Neural progenitor cell (in vitro differentiated cells): ENCODE measurements at places on chromosomes 2 and 18. TPM values are rescaled to one million over a fixed set of nuclear protein-coding genes. Genes with fewer than 3 reads are reported as not detected.

The PLEK gene
- total RNA-seq, result not detected in 2 replicates

The ANKRD30BL gene
- not detected in 2 replicates for total RNA-seq

The MAPRE2 gene
- 28.9 and 34.6 TPM in 2 replicates for total RNA-seq

The CAPN14 gene
- 0.04 and 0.19 TPM in 2 replicates for total RNA-seq

The DNAH6 gene
- total RNA-seq, result 1.2 and 2.6 TPM in 2 replicates

The SERPINB12 gene
- total RNA-seq, result not detected in 2 replicates

The CHRND gene
- 0.19 TPM in 1 of 2 replicates, not detected in the other for total RNA-seq

The FEV gene
- total RNA-seq, result not detected in 2 replicates

The RFTN2 gene
- total RNA-seq, result 3.1 and 8.2 TPM in 2 replicates

The AQP12B gene
- not detected in 2 replicates for total RNA-seq

The HOXD13 gene
- not detected in 2 replicates for total RNA-seq

The COL6A3 gene
- total RNA-seq, result 0.41 and 0.50 TPM in 2 replicates

The ATP6V1B1 gene
- 0.99 and 1.1 TPM in 2 replicates for total RNA-seq

The MSTN gene
- total RNA-seq, result 0.54 TPM in 1 of 2 replicates, not detected in the other

The CXCR4 gene
- 31.0 and 32.6 TPM in 2 replicates for total RNA-seq

The DSC2 gene
- 11.9 and 16.0 TPM in 2 replicates for total RNA-seq

The C2orf80 gene
- total RNA-seq, result 0.81 TPM in 1 of 2 replicates, not detected in the other

The CNDP1 gene
- not detected in 2 replicates for total RNA-seq

The CNGA3 gene
- total RNA-seq, result not detected in 2 replicates

The GPR35 gene
- total RNA-seq, result 0.34 and 0.74 TPM in 2 replicates

The ASB18 gene
- total RNA-seq, result not detected in 2 replicates

The METTL5 gene
- total RNA-seq, result 98.5 and 146 TPM in 2 replicates

The SPDYA gene
- 0.37 and 1.9 TPM in 2 replicates for total RNA-seq

The RTP5 gene
- not detected in 2 replicates for total RNA-seq

The STPG4 gene
- not detected in 2 replicates for total RNA-seq

The LIMS3 gene
- total RNA-seq, result not detected in 2 replicates
